ENCODE measurements at places on chromosomes 16 and 17.

- no peak for DNase-seq
These were observed 28.0 kb downstream of the OR1D5 start for GRCh38 chr17:3035256-3035967.

DNA sequence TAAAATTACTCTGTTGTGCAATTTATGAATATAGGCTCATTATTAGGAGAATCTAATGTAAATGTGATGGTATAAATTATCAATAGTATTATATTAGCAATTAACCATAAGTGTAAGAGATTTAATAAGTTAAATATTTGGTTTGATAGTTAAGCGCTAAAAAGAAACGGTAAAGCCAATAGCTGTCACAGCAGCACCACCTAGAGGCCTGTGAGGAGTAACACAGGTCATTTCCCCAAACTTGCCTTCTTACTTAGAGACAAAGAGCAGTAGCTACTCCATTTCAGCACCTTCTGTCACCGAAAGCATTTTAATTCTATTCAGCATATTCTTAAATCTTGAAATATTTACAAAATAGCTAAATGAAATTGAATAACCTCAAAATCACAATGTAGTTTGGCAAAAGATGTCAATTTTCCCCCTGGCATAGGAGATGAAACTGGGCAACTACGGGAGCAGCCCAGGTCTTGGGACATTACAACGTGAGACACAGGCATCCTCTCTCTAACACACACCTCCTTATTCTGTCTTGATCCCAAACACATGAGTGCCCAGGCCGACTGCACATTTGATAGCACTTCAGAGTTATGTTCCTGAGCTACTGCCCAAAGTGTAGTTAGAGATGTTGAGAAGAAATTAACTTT lies 14.3 kb upstream of the DYNLRB2 start:
- peak; percentile 82 for DNase-seq

DNA sequence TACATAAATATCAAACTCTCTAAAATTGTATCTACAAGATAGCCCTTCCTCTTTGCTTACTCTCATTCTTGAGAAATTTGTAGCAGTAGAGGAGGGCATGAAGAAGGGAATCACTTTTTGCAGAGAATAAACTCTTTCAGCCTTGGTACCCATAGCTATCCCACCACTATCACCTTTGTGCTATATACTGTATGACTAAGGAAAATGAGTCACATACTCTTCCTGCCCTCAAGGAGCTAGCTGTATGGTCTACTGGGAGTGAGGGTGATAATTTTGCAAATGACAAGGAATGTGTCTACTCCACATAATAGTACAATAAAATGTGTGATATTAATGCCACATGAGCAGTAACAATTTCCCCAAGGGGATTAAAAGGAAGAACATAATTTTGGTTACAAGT lies 184.6 kb upstream of the WSB1 start:
- DNase-seq: no peak

GRCh38 chr17:39755554-39756379 lies 18.0 kb downstream of the GRB7 start:
- no peak for DNase-seq

GRCh38 chr17:82225368-82226029 lies 3.3 kb upstream of the SLC16A3 start:
- DNase-seq: no peak

- no peak for DNase-seq
These were observed 8.2 kb downstream of the PRPSAP1 start for GRCh38 chr17:76345377-76345974.

DNA sequence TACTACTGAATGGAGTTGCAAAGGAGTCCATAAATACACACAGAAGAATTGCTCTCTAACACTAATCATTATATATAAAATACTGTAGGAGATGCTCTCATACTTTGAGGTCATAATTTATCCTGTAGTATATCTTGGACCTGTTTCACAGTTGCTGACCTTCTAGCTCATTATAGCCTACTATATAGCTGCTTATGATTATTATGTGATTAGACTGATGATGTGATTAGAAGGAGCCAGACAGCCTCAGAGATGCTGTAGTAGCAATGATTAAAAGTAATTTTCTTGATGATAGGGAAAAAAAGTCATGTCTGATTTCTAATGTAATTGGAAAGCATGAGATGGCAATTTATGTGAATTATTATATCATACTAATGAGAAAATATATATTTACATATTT lies 455.7 kb downstream of the CNTNAP4 start:
- DNase-seq: no peak

DNA sequence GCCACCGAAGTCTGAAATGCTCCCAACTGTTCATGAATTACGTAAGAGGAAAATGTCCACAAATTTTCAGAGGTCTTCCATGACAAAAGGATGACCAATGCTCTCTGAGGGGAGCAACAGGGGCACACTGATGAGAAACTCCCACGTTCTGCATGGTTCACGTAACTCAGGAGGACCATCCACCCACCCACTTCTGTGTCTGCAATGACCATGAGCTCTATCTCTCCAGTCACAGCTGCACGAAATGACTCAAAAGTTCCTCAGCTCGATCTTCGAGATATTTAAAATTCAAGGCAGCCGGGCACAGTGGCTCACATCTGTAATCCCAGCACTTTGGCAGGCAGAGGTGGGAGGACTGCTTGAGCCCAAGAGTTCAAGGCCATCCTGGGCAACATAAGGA lies 15.8 kb downstream of the WDR45B start:
- no peak for DNase-seq

DNA sequence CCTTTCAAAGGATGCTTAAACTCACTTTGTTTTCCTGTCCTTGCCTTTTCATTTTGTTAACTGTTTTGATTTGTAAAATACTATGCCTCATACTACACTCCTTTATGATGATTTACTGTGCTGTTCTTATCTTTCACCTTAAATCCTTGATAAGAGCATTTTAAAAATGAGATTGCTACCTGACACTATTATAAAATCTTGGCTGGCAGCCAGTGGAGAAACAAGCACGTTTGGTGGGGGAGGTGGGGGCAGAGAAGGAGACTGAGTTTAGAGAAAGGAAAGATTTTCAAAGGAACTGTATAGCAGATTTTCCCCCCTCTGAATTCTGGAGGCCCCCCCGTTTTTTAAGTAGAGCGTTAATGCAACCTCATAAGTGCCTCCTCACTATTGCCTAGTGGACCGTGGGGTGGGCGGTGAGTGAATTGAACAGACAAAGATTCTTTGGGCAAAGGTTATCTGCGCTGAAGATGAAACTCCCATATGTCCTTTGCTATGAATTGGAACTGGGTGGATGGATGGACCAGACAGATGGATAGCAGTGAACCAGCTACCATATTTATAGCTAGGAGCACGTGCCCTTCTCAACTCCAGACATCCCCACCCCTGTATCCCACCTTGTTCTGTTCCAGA lies 200.2 kb downstream of the CCDC182 start:
- DNase-seq: no peak

GRCh38 chr16:19094542-19095365 lies 19.0 kb upstream of the ITPRIPL2 start:
- DNase-seq: peak; percentile 33

GRCh38 chr16:19330841-19331397 lies 45.4 kb downstream of the CLEC19A start:
- peak; percentile 21 for DNase-seq

- DNase-seq: peak; percentile 64
These were observed 4.5 kb upstream of the RAB40C start for GRCh38 chr16:585351-585750.

DNA sequence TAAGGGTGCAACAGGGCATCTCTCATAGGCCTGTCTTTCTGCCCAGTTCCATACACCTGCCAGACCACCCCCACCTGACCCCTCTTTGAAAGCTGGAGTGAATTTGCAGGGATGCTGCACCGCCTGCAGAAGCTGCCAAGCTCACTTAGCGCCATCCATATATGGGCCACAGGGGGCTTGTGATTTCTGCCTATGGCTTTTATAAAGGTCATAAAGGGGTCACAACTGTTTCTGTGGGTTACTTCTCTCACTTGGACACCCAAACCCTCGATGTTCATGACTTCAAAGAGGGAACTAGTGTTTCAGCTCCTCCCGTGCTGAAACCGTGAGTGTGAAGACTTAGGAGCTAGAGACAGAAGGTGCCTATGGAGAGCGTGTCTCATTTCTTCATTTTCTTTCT lies 23.9 kb upstream of the MEAK7 start:
- no peak for DNase-seq

DNA sequence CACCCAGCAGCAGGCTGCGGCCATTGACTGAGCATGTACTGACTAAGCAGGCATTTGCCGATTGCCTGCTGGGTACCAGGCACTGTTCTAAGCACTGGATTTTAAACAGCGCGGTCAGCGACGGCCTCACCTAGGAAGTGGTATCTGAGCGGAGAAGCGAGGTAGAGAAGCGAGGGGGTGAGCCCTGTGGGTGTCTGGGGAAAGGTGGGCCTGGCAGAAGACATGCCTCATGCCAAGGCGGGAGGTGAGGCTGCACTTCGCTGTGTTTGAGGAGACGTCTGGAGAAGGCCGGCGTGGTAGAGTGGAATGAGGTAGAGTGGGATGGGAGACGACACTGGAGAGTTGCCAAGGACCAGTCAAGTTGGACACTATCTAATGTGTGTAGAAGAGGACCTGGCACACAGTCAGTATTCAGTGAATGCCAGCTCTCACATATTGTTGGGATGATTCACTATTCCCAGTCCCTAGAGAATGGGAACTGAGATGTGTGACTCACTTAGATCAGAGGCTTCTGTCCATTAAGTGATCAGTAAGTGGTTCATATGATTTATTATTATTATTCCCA lies 14.4 kb downstream of the SYCE1L start:
- DNase-seq: no peak

- DNase-seq: no peak
These were observed 3.3 kb upstream of the HEXIM1 start for GRCh38 chr17:45145035-45145389.

DNA sequence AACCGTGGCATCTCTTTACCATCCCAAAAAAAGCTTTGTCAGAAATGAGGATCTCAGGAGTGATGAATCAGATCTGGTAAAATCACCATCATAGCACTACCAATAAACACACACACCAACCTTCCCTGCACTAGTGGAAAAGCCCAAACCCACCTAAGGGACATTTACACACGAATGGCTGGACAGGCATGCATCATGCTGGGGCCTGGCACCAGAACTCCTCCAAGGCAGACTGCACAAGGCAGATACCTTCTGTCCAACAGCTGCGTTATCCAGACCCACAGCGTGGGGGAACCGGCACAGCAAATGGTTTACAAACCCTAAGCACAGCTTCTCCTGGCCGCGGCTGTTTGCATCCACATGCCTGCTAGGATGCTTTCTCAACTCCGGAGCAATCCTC lies 2.8 kb downstream of the ASIC2 start:
- no peak for DNase-seq

GRCh38 chr16:2692948-2693651 lies 10.8 kb downstream of the KCTD5 start:
- DNase-seq: peak; percentile 63

DNA sequence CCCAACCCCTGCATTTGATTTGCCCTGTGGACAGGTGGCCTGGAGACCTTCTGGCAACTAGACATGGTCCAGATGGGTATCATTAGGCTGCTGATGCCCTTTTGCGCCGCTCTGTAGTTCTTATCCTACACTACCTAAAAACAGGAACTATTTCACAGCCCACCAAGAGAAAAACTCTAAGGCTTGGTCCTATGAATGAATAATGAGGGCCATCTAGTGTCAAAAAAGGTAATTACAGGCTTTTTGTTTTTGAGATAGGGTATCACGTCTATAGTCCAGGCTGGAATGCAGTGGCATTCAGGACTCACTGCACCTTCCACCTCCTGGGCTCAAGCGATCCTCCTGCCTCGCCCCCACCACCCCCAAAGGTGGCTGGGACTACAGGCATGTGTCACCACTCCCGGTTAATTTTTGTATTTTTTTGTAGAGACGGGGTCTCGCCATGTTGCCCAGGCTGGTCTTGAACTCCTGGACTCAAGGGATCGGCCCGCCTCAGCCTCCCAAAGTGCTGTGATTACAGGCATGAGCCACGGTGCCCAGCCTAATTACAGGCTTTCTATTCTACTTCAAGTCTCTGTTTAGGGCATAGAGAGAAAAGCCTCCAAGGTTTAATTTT lies 20.9 kb downstream of the COIL start:
- peak; percentile 93 for DNase-seq

- DNase-seq: no peak
These were observed 376.4 kb downstream of the SLC39A11 start for GRCh38 chr17:72715906-72716572.

- DNase-seq: peak; percentile 19
These were observed 804 bp downstream of the BTBD17 start for GRCh38 chr17:74360899-74361229.

DNA sequence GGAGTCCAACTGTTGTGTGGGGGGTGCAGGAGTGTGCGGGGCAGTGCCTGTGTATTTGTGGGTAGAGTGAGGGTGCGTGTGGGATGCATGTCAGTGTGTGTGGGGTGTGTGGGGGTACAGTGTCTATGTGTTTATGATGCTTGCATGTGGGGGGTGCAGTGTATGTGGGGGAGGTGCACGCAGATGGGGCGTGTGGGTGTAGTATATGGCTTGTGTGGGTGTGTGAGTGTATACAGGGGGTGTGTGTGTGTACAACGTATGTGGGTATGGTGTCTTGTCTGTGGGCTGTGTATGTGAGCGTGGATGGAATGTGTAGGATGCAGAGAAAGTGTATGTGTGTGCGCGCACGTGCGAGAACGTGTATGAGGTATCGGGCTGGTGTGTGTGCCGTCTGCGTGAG lies 160.4 kb downstream of the ZFHX3 start:
- DNase-seq: no peak

- DNase-seq: no peak
These were observed 16.6 kb downstream of the CHAD start for GRCh38 chr17:50451943-50452629.

- no peak for DNase-seq
These were observed 231.0 kb upstream of the EEF2KMT start for GRCh38 chr16:5328546-5328945.

GRCh38 chr16:20676268-20676825 lies 21.1 kb downstream of the ACSM1 start:
- no peak for DNase-seq

- no peak for DNase-seq
These were observed 94.8 kb upstream of the CPHXL start for GRCh38 chr16:75821117-75821516.

GRCh38 chr16:1134776-1135458 lies 18.0 kb upstream of the CACNA1H start:
- DNase-seq: no peak

- no peak for DNase-seq
These were observed 25.6 kb downstream of the RAP1GAP2 start for GRCh38 chr17:2821868-2822267.

GRCh38 chr17:59851439-59852375 lies 41.0 kb downstream of the TUBD1 start:
- no peak for DNase-seq

- DNase-seq: no peak
These were observed 45.3 kb downstream of the BRD7 start for GRCh38 chr16:50323335-50324011.

GRCh38 chr17:39351508-39351907 lies 49.9 kb downstream of the FBXL20 start:
- no peak for DNase-seq

DNA sequence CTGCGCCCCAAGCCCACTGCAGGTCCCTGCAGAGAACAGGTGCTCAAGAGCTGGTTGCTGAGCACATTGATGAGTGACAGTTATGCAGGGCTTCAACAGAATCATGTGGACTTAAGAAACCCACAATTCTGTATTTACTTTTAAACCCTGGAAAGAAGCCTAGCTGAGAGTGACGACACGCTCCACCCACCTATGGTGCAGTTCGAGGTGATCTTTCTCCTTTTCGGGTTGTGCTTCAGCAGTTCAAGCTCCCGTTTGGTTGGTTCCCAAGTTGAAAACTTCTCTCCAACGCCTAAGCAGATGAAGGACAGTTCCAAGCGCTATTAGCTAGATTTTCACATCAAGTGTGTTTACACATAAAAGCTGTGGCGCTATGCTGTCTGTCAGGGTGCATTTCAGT lies 23.9 kb downstream of the USP22 start:
- no peak for DNase-seq
